ENCODE measurements at places on chromosomes 13 and 19. TPM values are rescaled to one million over a fixed set of nuclear protein-coding genes. Genes with fewer than 3 reads are reported as not detected.

Gene KL
- 1.7 TPM for total RNA-seq

Gene SERPINE3
- 53.6 TPM for total RNA-seq

Gene MYCBP2
- 61.2 TPM for total RNA-seq

Gene LGALS7
- total RNA-seq: not detected

DNA sequence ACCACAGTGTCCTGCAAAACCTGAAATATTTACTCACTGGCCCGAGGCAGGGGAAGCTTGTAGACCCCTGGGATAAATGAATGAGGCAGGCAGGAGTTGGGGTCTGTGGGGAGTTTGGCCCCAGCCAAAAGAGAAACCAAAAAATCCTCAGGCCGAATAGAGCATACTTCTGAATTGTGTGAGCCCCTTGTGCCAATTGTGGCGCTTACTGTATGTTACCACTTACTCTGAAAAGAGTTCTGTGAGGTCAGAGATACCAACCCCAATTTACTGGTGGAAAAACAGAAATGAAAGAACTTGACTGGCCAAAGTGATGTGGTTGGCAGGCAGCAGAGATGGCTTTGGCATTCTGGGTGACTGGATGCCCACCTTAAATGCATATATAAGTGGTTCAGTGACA lies 6.9 kb downstream of the CARM1 start:
- H3K4me3 ChIP-seq: no peak overlapping the region
- H3K4me1 ChIP-seq: peaks cover 17% of the 10 kb centered on the region
- H3K27me3 ChIP-seq: no peaks in the 10 kb centered on the region

GRCh38 chr19:19591133-19591825 lies 27.2 kb downstream of the PBX4 start:
- H3K4me3 ChIP-seq: no peak overlapping the region
- H3K36me3 ChIP-seq: no peaks in the 10 kb centered on the region
- peak overlapping the region; percentile 75 for H3K27ac ChIP-seq

Data from hepatocyte (in vitro differentiated cells).